ENCODE measurements at places on chromosomes 5 and 9.

- no peak for DNase-seq
Observed at GRCh38 chr5:501831-502184, 22.4 kb downstream of the SLC9A3 start.

DNA sequence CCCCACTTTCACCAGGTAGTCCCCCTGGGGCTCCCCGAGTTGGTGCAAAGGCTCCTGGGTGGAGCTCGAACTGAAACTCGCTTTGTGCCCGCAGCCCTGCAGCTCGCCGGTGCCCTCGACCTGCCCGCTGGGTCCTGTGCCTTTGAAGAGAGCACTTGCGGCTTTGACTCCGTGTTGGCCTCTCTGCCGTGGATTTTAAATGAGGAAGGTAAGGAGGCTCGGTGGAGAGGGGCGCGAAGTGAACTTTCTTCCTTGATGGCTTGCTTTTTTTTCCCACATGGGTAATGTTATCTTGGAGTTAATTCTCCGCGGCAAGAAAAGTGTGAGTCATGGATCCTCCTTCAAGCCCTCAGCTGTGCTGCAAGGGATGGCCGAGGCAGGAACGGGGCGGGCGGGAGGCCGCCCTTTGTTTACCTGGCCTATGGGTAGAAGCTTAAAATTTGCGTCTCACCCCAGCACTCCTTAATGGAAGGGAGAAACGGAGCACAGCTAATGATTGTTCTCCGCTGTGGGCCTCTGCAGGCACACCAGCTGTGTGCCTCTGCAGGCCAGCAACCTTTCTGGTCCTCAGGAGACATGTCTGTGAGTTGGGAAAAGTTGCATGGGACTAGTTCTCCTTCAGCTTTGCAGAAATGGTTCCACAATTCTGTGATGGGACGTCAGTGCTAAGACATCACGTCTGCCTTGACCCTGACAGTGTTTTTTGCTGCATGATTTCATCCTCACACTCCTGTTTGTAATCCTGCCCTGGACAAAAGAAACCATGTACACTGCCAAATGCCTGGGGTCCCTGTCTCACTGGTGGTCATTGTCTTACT lies 1.1 kb downstream of the MAMDC2 start:
- no peak for DNase-seq

DNA sequence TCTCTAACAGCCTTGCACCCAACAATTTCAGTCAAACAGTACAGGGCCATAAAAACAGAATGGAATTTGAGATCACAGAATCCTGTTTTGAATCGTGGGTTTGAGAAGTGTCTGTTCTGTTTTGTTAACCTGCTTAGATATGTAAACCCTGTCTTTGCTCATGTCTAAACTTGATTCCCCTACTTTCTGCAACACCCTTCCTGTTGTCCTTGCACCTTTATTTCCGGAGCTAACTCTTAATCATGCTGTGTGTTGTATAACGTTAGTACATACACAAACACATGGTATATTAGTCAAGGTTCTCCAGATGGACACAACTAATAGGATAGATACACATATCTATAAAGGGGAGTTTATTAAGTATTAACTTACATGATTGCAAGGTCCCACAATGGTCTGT lies 2229.2 kb upstream of the C9orf72 start:
- DNase-seq = no peak

DNA sequence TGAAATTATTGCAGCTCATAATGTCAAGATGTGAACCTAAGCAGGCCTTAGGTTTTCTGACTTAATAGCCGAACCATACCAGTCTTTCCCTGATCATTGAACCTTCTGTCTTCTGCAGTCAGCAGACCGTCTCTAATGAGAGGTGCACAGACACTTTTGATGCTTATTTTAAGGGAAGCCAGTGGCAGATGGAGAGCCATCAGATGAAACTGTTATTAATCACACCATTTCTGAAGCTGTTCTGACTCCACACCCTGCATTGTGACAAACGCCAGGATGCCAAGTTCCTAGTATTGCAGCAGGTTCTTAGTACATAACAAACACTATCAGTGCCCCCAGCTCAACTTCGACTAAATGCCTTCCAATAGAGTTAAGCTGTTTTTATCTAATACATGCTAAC lies 43.0 kb downstream of the PIK3R1 start:
- no peak for DNase-seq

- peak; percentile 76 for DNase-seq
Observed at GRCh38 chr9:22216730-22217172, 207.6 kb upstream of the CDKN2B start.

DNA sequence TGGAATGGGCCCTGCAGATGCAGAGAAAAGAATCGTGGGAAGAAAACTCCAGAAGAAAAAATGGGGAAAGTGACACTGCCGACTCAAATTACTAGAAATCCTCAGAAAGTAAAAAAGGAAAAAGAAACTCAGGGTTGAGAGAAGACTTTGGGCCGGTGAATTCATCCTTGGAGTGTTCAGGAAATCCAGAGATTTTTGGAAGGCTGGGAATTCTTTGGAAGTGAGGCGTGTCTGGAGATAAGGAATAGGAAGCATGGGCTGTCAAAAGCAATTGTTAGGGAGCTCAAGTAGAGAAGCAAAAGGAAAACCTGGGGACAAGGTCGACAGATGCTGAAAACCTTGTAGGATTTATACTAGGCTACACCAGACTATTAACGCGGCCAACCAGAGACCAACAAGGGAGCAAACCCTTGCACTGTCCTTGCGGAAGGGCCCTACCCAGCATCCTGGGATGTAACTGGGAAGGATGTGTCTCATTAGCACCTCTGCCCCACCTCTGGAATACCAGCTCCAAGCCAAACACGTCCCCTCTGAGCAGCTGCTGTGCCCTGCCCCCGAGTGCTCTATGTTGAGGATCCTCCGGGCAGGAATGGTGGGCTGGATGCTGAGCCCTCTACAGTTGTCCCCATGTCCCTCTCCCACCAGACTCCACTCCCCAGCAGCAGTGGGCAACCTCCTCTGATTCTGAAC lies 11.6 kb downstream of the DAB2IP start:
- no peak for DNase-seq

DNA sequence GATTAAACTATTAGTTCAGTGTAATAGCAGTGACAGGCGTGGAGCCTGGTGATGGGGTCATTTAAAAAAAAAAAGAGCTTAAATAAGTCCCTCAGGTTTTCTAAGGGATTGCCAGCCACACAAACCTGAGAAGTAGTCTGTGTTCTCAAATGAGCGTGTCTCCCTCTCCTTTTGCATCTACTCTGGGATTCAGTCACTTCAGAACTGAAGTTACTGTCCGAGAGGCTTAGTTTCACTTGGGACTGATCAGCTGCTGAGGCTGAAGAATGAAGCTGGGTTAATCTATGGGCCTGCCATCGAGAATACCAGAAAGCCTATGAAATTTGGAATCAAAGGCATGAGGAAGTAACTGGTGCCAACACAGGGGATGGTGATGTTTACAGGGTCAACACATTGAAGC lies 310.1 kb downstream of the ADAMTS6 start:
- no peak for DNase-seq

DNA sequence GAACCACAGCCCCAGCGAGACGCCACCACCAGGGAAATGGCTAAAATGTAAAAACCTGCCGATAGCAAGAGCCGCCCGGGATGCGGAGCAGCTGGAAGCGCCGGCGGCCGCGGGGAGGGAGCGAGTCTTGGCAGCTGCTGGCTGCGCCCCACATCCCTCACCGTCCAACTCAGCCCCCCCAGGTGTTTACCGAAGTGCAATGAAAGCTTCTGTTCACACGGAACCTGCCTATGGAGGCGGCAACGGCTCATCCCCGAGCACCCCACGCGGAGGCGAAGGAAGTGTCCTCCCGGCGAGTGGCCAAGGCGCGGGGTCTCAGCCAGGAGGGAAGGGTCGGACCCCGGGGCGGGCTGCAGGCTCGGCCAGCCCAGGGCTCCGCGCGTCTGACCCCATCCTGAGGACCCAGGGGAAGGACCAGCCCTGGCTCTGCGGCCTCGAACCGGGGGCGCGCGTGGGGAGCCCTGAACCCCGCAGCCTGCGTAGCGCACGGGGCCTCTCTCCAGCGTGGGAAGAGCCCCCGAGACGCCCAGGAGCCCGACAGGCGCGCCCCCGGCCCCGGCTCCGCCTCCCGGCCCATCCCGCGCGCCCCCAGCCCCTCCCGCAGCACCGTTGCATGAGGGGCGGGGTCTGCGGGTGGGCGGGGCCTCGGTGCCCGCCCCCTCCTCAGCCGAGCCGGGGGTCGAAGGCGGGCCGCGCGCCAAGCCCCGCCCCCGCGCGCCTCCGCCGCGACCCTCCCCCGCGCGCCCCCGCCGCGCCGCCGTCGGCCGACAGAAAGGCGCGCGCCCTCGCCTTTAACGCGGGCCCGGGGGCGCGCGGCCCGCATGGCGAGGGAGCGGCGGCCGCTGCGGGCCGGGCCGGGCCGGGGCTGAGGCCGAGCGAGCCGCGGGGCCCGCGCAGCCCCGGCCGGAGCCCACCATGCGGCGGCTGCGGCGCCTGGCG lies at the start of gene DIPK1B:
Gene DIPK1B, plus strand, starts transcription at position 822 of the 939 bp plus-strand sequence. Its CDS starts 94 bp downstream, at position 916.
- no peak for DNase-seq

DNA sequence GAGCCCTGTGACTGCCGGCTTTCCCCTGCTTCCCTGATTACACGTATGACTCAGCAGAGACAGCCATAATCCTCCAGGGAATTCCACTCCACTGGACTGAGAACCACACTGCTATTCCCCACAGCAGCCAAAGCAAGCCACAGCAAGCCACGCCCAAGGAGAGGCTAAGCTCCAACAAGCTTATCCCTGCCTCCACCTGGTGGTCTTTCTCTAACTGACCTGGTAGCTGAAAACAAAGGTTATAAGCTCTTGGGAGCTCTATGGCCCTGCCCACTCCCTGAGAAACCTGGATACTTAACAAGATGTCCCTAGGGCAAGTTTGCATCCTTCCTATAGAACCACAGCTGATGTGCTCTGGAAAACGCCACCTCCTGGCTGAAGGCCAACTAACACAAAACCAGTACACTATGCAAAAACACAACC lies 613.7 kb upstream of the CDH18 start:
- no peak for DNase-seq

DNA sequence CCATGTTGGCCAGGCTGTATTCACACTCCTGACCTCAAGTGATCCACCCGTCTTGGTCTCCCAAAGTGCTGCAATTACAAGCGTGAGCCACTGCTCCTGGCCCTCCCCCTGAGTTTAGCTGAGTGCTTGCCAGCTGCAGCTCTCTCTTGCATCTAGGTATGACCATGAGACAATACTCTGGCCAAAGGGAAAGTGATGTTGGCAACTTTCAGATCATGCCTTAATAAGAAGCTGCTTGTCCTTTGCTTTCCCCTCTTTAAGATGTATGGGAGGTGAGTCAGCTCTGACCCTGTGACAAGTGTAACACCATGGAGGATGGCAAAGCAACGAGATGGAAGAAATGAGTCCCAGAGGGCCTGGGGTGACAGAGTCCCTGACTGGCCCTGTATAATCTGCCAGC lies 18.7 kb upstream of the DCAF12 start:
- no peak for DNase-seq

DNA sequence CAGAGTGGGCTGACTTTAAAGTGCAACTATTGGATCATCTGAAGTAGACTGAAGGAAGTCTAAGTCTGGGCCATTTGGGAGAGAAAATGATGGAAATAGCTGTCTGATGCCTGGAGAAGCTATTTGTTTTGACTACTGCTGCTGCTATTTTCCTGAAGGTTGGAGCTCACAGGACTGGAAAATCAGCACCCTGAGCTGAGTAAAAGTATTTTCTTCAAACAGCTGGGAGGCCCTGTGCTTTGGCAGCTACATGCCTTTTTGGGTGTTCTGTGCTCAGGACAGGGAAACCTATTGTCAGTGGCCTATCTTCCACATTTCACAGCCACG lies 302.6 kb downstream of the ENC1 start:
- DNase-seq = no peak

Measured in AG09309 (cell line).